ENCODE measurements at places on chromosomes 6 and 20. TPM values are rescaled to one million over a fixed set of nuclear protein-coding genes. Genes with fewer than 3 reads are reported as not detected.

Gene FOXA2
- not detected for total RNA-seq

Gene GPSM3
- total RNA-seq, result 1.5 TPM

Gene PI3
- not detected for total RNA-seq

Gene MAPK13
- total RNA-seq, result 26.5 TPM

Gene CD2AP
- 23.0 TPM for total RNA-seq

Gene DPPA5
- not detected for total RNA-seq

Gene LAMA5
- 35.7 TPM for total RNA-seq

Gene TPX2
- 86.1 TPM for total RNA-seq

Gene TMEM74B
- total RNA-seq, result not detected

Gene LIME1
- total RNA-seq, result 3.3 TPM

Gene PAK5
- total RNA-seq, result not detected

All from regular cardiac myocyte (primary cell).